ENCODE measurements at places on chromosomes 16 and 17. TPM values are rescaled to one million over a fixed set of nuclear protein-coding genes. Genes with fewer than 3 reads are reported as not detected.

Gene KRT23
- total RNA-seq = 0.08 TPM

Gene RNF222
- total RNA-seq = not detected

Gene NATD1
- 2.9 TPM for total RNA-seq

Gene SRCIN1
- total RNA-seq = 2.4 TPM

Gene GIT1
- total RNA-seq = 75.1 TPM

Gene CCDC78
- 7.1 TPM for total RNA-seq

Gene GPRC5B
- 26.3 TPM for total RNA-seq

Gene TNFRSF17
- not detected for total RNA-seq

Gene PIRT
- not detected for total RNA-seq

Gene ITGAD
- not detected for total RNA-seq

Gene SULT1A4
- total RNA-seq = 39.9 TPM

Gene ASGR1
- 1.2 TPM for total RNA-seq

Gene MYH2
- total RNA-seq = not detected

Gene TNP2
- not detected for total RNA-seq

Gene NRN1L
- total RNA-seq = 0.32 TPM

Gene PCYT2
- total RNA-seq = 12.9 TPM

Gene SLC2A4
- total RNA-seq = 0.27 TPM

Gene TNK1
- 1.3 TPM for total RNA-seq

Gene GPR179
- 0.03 TPM for total RNA-seq
